ENCODE measurements at places on chromosomes 11 and 22.

- DNase-seq, result peak; percentile 47
These were observed 111.0 kb upstream of the ARHGAP42 start for GRCh38 chr11:100575860-100576717.

GRCh38 chr11:71112990-71113389 lies 139.4 kb downstream of the SHANK2 start:
- no peak for DNase-seq

- DNase-seq, result no peak
These were observed 63.2 kb upstream of the DEUP1 start for GRCh38 chr11:93267383-93267782.

GRCh38 chr11:69489746-69490365 lies 8.4 kb downstream of the LINC01488 start:
- no peak for DNase-seq

DNA sequence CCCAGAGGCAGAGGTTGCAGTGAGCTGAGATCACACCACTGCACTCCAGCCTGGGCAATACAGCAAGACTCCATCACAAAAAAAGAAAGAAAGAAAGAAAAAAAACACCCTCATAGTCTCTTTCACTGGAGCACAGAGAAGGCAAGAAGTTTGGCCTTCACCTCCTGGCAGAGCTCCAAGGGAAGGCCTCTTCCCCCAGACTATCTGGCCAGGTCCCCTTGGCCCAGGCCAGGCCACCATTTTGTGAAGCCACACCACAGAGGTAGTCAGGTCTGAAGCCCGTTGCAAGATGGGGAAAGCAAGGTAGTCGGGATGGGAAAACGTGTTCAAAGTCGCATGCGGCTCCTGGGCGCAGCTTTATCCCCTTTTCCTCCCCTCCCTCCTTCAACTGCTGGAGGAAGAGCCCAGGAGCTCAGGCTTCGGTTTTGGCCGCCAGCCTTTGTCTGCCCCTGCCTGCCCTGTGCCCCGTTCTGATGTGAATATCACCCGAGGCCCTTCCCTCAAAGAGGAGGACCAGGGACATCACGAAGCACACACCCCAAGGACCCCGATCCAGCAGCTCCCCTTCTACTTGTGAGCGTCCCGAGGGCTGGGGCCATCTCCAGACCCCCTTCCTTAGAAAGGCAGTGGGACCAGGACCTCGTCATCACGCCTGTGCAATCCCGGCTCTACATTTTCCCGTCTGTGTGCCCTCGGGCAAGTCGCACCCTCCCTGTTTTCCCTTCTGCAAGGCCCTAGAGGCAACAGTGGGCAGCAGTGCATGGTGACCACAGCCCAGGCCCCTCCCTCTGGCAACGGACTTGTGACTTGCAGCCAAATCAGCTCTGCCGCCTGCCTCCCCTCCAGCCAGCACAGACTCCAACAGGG lies 17.7 kb downstream of the CABP7 start:
- DNase-seq, result no peak

- DNase-seq, result no peak
These were observed 215.5 kb downstream of the BUD13 start for GRCh38 chr11:116557282-116557681.

GRCh38 chr22:32810555-32811133 lies 9.1 kb downstream of the TIMP3 start:
- no peak for DNase-seq

Data from right lung (tissue), 10 donors.